ENCODE measurements at places on chromosomes 1 and 21.

DNA sequence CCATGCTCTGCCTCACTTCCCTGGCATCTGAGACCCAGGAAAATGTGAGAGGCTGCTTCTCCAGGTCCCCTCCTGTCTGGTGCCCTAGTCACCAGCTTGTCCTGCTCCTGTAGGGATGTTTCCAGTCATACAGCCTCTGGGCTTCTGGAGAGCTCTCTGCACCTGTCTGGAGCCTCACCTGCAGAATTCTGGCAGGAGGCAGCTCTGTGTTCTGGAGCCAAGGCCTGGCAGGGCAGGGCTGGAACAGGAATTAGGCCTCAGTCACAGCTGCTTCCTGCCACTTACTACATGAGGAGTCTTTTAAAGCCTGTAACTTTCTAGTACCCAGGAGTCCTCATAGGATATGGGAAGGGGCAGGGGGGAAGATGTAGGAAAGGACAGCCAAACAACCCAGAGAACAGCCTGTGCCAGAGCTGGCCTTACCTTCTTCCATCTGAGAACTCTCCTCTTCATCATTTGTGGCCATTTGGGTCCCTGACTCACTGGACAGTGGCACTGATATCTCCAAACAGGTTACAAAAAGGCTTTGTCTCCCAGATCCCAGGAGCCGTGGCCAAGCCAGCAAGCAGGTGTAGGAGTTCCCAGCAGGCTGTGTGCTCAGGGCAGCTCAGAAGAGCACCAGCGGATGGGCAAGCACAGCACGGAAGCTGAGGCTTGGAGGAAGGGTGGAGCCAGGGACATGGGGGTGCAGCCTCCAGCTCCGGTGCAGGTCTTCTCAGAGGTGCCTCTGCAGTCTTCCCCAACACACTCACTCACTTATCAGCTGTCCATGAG is 31.4 kb upstream of the ARTN start:
- no peak for DNase-seq

GRCh38 chr1:17313530-17314309 is 5.7 kb downstream of the PADI4 start:
- DNase-seq: no peak

- no peak for DNase-seq
Observed at GRCh38 chr1:174211486-174211885, 52.2 kb downstream of the RABGAP1L start.

- DNase-seq: no peak
Observed at GRCh38 chr1:30519201-30519763, 204.1 kb downstream of the MATN1 start.

GRCh38 chr1:17765444-17766411 is 10.6 kb downstream of the ACTL8 start:
- peak; percentile 43 for DNase-seq

DNA sequence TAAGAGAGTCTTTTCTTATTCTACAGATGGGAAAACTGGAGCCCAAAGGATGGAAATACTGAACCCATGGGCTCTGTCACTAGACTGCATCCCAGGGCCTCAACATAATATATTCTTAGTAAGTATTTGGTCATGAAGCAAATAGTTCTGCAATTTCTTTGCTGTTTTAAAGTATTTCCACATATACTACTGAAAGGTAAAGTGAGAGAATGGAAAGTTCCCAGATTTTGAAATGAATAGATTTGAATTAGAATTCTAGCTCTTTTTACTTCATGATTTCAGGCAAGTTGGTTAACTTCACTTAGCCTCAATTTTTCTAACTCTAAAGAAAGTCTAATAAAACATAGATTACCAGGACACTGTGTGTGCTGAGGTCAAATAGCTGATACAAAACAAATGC is 95.6 kb upstream of the FGGY start:
- DNase-seq: no peak

- no peak for DNase-seq
Observed at GRCh38 chr1:47722909-47723580, 274.1 kb downstream of the TRABD2B start.

DNA sequence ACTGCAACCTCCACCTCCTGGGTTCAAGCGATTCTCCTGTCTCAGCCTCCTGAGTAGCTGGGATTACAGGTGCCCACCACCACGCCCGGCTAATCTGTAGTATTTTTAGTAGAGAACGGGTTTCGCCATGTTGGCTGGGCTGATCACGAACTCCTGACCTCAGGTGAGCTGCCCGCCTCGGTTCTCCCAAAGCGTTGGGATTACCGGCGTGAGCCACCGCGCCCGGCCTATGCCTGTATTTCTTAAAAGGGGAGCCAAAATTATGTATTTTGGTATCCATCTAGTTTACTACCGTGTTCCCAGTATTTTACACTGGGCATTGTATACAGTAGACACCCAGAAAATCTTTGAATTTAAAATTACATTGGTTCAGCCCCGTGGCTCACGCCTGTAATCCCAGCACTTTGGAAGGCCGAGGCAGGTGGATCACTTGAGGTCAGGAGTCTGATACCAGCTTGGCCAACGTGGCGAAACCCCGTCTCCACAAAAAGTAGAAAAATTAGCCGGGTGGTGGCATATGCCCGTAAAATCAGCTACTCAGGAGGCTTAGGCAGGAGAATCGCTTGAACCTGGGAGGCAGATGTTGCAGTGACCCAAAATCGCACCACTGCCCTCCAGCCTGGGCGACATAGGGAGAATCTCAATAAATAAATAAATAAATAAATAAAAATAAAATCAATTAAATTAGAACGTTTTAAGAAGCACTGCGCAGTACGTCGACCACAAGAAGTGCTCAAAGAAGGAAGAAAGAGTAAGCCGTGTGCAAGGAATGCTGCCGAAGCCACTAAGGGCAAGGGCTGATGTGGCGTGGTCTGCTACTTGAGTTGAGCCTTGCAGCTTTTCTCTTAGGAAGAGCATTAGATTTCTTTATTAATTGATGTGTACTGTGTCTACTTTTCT is 1.5 kb upstream of the THRAP3 start:
- DNase-seq: no peak

DNA sequence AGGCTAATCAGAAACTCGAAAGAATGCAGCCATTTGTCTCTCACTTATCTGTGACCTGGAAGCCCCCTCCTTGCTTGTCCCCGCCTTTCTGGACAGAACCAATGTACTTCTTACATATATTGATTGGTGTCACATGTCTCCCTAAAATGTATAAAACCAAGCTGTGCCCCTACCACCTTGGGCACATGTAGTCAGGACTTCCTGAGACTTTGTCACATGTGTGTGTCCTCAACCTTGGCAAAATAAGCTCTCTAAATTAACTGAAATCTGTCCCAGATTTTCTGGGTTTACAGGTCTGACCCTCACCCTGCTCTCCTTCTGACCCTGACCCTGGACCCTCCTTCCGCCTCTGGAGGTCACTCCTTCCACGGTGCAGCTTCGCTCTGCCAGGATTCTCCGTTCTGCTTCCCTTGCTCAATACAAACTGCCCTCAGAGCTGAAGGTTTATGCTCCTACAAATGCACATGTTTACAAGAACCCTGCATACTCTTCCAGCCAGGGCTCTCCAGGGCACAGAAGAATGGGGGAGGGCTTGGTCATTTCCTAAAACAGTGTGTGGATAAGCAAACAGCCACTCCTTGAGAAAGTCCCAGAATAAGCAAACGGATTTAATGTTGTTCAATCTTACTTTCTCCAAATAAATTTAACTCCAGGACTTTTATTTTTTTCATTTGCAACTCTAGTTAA is 160.5 kb downstream of the ACTL8 start:
- no peak for DNase-seq

DNA sequence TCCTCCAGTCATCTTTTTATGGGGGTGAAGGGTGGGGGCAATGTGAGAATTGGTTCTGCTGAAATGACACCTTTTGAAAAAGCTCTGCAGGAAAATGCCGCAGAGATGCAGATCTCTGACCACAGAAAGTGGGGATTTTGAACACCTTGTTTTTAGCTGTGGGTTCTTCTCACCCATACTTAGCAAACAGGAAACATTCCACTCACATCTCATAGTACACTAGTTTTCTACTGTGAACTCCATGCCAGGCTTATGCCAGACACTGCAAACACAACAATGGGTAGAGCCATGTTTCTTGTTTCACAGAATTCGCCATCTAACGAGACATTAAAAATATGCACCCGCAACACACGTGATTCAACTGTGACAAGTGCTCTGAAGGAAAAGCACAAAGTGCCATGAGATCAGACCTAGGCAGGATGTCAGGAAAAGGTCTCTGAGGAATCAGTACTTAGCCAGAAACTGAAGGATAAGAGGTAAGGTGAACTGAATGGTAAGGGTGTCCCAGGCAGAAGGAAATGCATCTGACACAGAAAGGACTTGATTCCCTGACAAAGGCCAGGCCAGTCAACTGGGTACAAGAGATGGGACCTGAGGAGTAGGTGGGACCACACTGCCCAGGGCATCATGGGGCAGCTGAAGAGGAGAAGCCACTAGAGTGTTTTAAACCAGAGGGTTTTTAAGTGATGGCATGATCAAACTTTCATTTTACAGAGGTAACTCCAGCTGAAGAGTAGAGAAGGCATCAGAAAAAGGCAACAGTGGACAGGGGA is 83.8 kb upstream of the JAK1 start:
- DNase-seq: no peak

GRCh38 chr1:26546375-26546774 is 16.8 kb downstream of the RPS6KA1 start:
- no peak for DNase-seq

DNA sequence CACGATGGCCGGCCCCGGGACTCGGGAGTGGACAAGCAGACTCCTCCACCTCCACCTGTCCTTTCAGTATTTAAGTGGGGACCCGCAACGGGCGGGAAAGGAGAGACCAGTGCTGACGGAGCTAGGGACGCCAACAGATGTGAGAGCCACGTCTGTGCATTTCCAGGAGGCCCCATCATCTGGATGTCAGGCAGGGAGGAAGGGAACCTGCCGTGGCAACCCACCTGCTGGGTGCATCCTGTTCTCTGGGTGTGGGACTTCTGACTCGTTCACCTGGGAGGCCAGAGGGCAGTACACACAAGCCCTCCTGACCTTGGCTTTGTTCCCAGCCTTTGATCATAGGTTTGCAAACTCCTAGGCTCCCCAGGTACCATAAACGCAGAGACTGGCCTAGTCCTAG is 5.6 kb upstream of the PCBP3 start:
- no peak for DNase-seq

GRCh38 chr1:59645893-59646292 is 168.9 kb upstream of the HOOK1 start:
- peak; percentile 77 for DNase-seq

DNA sequence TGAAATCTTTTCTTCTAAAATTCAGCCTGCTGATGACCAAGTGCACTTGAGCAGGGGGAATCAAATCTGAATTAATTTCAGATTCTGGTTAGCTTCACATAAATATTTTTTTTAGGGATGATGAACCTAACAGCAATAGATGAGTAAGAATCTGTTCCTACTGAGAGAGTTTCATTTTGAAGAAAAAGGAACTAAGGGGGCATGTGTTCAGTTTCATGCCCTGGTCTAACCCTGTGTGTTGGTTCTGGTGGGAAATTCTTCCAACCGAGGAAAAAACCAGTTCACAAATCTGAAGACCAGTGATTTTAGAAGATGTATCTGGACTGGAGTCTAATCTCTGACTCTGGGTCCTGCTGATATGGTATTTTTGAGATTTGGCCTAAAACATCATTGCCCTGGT is 13.7 kb downstream of the SELL start:
- no peak for DNase-seq

DNA sequence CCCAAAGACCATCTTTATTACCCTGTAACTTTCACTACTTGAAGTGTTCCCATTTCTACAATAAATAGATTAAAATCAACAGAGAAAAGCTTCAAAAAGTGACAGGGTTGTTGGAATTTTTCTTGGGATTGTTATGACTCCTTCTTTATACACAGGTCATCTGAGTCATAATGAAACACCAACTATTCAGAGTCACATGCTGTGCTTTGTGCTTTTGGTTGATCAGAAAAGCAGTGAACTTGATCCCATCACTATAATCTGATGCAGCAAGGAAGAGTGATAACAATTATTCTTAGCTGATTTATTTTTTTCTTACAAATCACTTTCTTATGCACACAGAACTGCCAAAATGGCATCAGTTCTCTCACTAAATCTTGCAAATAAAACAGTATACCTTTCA is 422.9 kb downstream of the PTBP2 start:
- peak; percentile 11 for DNase-seq

DNA sequence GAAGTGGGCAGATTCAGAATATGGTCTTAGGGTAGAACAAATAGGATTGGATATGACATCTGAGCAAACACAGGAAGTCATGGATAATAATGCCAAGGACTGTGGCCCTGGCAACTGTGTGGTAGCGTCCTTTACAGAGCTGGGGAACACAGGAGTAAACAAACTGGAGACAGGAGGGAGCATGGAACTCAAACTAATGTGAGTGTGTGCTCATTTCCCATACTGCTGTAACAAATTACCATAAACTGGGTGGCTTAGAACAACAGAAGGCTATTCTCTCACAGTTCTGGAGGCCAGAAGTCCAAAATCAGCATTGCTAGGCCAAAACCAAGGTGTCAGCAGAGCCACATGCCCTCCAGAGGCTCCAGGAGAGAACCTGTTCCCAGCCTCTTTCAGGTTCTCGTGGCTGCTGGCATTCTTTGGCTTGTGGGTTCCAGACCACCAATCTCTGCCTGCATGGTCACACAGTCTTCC is 106.4 kb downstream of the TGFBR3 start:
- DNase-seq: peak; percentile 39

GRCh38 chr1:183816110-183816509 is 11.2 kb downstream of the RGL1 start:
- DNase-seq: no peak

DNA sequence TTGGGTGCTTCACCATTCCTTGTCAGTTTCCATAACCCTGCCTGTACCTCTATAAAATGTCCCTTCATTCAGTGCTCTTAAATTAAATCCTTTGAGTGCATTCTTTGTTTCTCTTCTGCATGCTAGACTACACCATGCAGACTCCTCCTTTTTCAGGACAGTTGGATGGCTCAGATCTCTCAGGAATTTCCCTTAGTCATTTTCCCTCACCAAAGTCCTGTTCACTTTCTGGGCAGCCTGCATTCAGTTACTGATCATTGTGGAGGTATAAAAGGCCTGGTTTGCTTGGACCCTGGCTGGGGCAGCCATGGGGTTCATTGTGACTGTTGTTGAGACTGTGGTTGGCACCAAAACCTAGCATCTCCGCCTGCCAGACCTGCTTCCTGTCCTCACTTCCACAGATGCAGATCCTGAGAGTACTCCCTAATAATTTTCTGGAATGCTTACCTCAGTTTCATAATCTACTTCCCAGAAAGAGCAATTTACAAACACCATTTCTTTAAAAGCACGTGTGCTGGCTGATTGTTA is 88.4 kb downstream of the PDE4B start:
- DNase-seq: peak; percentile 22

GRCh38 chr1:109582021-109582420 is 33.6 kb downstream of the GNAI3 start:
- no peak for DNase-seq

DNA sequence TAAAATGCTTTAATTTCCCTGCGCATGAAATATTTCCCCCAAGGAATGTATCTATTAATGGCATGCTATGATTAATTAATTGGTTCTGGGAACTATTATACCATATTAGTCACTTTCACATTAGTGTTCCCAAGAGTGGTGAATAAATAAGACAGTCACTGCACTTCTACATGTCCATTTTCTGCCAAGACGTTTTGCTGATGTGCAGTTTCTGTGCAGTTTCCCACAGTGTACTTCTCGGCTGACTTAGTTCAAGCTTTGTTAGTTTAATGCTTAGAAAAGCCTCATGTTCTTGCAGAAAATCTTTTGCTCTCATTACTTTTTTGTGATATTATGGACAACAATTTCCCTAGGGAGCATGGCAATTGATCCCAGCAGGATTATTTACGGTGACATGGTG is 1014.5 kb downstream of the BRINP3 start:
- DNase-seq: no peak

- DNase-seq: no peak
Observed at GRCh38 chr1:156933136-156933535, 12.7 kb downstream of the LRRC71 start.

All from fibroblast of gingiva (primary cell).